Activated CD4-positive, CD25-positive, alpha-beta regulatory T cell treated with anti-CD3 and anti-CD28 coated beads, Interleukin-2, amount 50 U/mL, for 72 hours (primary cell): ENCODE measurements at places on chromosomes 3 and 15.

GRCh38 chr15:69854521-69855181, 243.1 kb downstream of the TLE3 start:
- DNase-seq = no peak

DNA sequence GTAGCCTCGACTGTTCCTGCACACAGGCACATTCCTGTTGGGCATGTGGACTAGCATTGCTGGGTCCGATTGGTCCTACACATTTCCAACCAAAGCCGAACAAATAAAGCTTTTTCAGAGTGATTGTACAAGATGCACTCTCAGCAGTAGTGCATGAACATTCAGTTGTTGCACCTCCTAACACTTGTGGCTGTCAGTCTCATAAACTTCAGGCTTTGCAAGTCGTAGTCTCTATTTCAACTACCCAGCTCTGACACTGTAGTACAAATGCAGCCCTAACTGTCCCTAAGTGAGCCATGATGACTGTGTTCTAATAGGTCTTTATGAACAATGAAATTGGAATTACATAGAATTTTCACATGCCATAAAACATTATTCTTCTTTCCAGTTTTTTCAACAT, 281.7 kb upstream of the ATP10A start:
- DNase-seq = no peak

- no peak for DNase-seq
Measured at GRCh38 chr15:62126364-62126763, 38.7 kb downstream of the C2CD4B start.

DNA sequence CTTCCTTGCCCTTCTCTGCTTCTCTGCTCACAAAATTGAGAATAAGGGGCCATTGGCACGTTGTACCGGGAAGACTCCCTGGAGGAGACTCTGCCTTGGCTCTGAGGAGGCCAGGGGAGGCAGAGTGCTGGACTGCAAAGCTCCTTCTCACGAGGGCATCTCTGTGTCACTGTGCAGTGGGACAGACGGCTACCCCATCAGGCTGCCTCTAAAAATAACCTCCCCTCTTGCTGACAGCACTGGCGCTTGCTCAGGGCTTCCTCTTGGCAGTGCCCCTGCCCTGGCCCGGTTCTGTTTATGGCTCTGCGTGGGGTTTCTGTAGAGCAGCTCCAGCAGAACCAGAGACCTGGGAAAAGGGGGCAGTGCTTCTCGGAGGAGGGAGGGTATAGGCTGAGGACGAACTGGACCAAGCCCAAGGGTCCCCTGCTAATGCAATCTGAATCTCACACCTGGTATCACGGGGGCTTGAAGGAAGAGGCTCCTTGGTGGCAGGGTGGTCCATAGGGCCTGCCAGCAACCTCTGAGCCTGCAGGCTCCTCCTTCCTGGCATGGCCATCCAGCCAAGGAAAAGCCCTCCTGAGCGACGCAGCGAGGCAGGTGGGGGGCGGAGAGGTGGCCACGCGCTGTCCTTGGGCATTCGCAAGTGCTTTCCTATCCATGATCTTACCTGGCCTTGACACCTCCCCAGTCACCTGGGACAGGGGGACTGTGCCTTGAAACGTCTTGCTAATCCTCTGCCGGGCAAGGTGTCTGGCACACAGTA, 63.3 kb upstream of the TLE3 start:
- DNase-seq = no peak

- DNase-seq = no peak
Measured at GRCh38 chr3:131216801-131217200, 164.8 kb upstream of the NUDT16 start.

DNA sequence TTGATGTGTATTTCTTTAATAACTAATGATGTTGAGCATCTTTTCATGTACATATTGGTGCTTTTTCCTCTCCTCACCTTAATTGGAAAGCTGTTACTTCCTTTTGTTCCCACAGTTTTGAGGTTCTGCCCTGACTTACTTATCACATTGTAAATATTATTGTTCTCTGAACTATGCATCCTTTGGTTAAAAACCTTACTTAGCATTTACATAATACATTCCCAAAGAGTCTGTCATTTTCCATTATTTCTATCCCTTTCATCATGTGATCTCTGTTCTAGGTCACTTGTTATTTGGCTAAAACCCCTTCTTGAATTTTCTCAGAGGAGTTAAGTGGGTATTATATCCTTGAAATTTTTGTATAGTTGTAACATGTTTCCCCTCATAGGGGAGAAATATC, 33.0 kb downstream of the SLC12A6 start:
- no peak for DNase-seq

- DNase-seq = no peak
Measured at GRCh38 chr3:187011915-187012314, 81.6 kb downstream of the ST6GAL1 start.

GRCh38 chr15:89501646-89502045, 5.3 kb upstream of the RHCG start:
- DNase-seq = no peak

GRCh38 chr3:190579514-190580137, 65.7 kb downstream of the IL1RAP start:
- no peak for DNase-seq

DNA sequence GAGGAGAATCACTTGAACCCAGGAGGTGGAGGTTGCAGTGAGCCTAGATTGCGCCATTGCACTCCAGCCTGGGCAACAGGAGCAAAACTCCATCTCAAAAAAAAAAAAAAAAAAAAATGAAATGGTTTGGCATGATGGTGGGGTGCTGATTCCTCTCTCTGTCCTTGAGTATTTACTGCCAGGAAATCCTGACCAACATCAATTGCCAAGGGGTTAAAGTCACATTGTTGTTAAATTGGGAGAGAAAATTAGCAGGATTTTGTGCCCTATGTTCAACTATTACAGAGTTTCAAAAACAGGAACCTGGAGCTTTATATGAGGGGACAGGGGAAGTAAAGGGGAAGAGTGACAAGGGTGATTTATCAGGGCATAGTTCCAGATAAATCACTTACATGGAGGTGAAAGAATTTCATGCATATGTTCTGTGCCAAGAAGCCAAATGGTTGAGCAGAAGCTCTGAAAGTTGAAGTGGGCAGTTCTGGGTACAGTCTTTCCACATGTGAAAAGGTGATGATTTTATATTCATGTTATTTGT, 70.5 kb upstream of the TSEN2 start:
- no peak for DNase-seq

DNA sequence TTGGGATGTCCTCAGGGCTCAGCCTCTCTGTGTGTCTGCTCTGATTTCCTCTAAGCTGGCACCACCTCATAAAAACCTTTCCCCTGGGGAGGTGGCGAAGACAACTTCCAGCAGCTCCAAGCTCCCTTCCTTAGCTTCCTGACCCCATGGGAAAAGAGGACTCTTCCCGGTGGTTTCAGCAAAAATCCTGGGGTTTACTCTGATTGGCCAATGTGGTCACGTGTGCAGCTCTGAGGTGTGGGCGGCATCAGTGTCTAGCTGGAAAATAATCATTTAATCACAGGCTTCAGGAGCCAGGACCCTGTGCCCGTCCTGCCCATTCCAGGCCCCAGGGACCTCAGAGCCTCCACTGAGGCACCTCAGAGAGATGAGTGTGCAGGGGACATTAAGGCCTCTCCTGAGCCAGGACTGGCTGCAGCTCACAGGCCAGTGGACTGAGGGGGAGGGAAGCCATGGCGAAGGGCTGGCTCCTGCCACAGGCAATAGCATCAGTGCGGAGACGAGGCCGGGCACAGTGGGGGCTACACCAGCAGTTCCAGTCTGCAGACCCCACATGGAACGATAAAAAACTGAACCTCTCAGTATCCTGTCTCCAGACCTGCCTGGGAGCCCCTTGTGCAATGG, 104.1 kb downstream of the TPRA1 start:
- no peak for DNase-seq

DNA sequence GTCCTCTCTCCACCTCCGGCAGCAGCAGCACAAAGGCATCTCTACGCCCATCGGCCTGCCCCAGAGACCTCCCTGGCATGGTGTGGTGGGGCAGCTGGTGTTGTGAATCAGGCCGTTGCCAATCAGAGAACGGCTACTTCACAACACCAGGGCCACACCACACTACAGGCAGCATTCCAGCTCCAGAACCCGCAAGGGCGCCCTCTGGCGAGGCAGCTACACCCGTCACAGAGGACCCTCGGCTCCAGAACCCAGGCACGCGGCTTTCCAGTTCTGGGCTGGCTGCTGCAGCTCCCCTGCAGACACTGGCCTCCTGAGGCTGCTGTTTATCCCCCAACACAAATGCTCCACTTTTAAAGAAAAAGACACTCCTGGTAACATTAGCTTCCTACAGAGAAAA, 127.5 kb upstream of the TOPAZ1 start:
- DNase-seq = peak; percentile 42

- DNase-seq = no peak
Measured at GRCh38 chr3:187122261-187122660, 17.0 kb downstream of the RPL39L start.

- DNase-seq = no peak
Measured at GRCh38 chr15:31296646-31297574, 29.7 kb upstream of the KLF13 start.

- no peak for DNase-seq
Measured at GRCh38 chr15:27271258-27271657, 300.3 kb downstream of the GABRG3 start.

GRCh38 chr3:30449290-30449632, 157.1 kb upstream of the TGFBR2 start:
- DNase-seq = no peak

- DNase-seq = no peak
Measured at GRCh38 chr3:65927576-65927975, 111.1 kb downstream of the MAGI1 start.

- no peak for DNase-seq
Measured at GRCh38 chr15:60568301-60568742, 89.4 kb upstream of the ICE2 start.

DNA sequence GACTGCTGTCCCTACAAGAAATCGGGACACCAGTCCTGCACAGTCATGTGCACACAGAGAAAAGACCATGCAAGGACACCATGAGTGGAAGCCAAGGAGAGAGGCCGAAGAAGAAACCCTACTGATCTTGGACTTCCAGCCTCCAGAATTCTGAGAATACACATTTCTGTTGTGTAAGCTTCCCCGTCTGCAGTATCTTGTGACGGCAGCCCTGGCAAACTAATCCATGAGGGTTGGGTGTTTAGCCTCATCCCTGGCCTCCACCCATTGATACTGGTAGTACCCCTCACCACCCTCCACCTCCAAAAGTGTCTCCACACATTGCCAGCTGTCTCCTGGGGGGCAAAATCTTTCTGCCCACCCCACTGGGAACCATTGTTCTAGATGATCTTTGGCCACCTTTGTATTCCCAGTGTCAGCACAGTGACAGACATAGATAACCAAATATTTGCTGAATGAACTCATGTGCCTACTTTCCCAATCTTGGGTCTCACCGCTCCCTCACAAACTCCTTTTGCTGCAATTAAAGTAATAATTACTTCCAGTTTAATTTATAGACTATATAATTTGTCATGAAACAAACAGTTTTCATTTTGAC, 83.8 kb downstream of the RAD18 start:
- no peak for DNase-seq

DNA sequence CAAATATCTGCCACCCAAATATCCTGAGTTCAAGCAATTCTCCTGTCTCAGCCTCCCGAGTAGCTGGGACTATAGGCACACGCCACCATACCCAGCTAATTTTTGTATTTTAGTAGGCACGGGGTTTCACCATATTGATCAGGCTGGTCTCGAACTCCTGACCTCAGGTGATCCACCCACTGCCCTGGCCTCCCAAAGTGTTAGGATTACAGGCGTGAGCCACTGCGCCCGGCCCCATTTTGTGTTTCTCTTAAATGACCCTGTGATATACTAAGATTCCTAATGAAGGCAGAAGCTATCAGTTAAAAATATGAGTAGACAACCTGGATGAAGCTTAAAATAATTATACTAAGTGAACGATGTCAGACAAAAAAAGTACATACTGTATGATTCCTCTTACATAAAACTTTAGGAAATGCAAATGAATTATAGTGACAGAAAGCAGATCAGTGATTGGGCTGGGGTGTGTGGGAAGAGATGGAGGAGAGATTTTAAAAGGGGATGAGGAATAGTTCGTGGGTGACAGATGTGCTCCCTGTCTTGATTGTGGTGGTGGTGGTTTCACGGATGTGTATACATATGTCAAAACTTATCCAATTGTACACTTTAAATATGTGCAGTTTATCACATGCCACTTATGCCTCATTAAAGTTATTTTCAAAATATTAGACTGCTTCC, 3.8 kb upstream of the KLHL40 start:
- DNase-seq = no peak

DNA sequence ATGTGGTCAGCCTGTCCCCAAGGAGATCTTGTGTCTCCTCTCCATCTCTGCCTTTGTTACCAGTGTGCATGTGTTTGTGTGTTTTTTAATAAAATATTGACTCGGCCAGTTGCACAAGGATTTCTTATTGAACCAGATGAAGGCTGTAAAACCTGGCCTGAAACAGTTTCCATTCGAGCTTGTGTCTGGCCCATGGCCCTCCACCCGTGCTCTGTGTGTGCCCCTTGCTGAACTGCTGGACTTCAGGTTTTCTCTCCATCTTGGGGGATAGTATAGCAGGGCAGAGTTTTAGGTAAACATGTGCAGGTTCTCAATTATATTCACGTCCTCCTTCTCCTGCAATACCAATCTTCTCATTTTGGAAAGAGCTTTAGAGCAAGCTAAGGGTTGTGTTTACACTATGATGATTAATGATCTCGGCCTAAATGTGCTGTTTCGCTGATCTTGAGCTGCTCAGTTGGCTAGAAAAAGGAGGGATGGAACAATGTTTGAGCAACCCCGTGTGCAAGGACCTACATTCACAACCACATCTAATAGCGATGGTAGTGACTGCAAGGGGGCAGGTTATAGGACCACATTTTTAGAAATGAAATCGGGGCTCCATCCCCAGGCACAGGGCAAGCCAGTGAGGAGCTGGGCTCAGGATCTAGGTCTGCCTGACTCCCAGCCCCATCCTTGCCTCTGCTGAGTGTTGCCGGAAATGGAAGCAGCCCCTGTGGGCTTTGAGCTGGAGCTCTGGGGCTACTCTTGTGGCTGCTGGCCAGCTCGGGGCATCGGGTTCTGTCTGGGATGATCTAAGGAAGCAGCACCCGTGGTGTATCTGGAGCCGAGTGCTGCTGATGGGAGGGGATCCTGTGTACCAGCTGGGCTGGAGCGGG, 47.7 kb downstream of the CMTM6 start:
- DNase-seq = peak; percentile 21

GRCh38 chr3:139611528-139611927, 66.2 kb downstream of the NMNAT3 start:
- no peak for DNase-seq

GRCh38 chr3:23785097-23785645, 20.6 kb upstream of the UBE2E1 start:
- no peak for DNase-seq

GRCh38 chr15:58472221-58472620, 40.4 kb downstream of the LIPC start:
- DNase-seq = no peak

- no peak for DNase-seq
Measured at GRCh38 chr15:98035577-98036010, 75.1 kb downstream of the ARRDC4 start.

- no peak for DNase-seq
Measured at GRCh38 chr3:81198756-81199155, 562.7 kb downstream of the GBE1 start.

DNA sequence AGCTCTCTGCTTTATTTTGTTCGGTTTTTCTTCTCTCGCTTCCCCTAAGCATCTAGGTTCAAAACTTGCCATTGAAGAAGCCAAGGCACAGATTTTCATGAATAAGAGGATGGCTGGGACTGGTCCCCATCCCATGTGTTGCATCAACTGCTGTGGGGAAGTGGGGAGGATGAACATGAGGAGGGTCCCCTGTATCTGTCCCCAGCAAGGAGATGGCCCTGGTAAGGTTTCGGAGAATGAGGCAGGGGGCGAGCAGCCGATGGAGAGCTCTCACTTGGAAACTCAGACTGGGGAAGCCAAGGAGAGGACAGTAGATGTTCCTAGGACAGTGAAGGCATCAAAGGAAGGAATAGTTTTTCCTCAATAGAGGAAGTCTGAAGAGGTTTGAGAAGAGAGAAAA, 142.0 kb upstream of the ATP2B2 start:
- DNase-seq = no peak
